ENCODE measurements at places on chromosomes 16 and 17.

GRCh38 chr16:79563921-79564320, 36.6 kb downstream of the MAF start:
- DNase-seq, result no peak

DNA sequence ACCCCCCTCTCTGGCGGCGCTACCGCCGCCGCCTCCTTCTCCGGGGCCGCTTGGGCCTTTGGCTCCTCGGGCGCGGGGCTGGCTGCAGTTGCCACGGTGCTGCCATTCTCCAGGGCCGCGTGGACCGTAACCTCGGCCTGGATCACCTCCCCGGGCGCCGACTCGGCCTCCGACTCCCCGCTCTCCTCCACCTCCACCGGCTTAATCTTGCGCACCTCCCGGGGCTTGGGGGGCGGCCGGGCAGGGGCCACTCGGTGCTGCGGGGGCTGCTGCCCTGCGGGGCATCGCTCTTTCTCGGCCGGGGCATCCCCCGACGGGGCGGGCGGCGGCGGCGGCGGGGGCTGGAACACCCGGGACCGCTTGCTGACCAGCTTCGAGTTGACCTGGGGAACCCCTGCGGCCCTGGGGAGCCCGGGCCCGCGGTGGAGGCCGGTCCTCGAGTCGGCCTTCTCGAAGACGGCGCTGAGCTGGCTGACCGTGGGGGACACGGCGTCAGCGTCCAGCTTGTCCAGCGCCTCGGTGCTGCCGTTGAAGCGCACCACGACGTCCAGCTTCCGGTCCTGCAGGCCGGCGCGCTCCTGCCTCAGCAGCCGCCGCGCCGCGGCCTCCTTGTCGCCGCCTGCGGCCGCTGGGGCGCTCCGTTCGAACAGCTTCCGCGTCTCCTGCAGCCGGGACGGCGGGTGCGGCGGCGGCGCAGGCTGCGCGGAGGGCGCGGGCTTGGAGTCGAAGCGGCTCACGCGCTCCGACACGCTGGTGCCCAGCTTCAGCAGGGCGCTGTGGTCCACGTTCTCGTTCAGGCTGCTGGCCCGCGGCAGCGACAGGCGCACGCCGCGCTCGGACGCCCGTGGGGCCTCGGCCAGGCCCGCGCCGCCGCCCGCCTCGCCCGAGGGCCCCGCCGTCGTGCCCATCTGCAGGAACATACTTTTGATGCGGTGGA, 792 bp downstream of the PPP1R9B start:
- DNase-seq, result no peak

- no peak for DNase-seq
Observed at GRCh38 chr17:17445925-17446665, 30.7 kb upstream of the MED9 start.

- DNase-seq, result no peak
Observed at GRCh38 chr17:80117491-80118401, 16.4 kb downstream of the GAA start.

DNA sequence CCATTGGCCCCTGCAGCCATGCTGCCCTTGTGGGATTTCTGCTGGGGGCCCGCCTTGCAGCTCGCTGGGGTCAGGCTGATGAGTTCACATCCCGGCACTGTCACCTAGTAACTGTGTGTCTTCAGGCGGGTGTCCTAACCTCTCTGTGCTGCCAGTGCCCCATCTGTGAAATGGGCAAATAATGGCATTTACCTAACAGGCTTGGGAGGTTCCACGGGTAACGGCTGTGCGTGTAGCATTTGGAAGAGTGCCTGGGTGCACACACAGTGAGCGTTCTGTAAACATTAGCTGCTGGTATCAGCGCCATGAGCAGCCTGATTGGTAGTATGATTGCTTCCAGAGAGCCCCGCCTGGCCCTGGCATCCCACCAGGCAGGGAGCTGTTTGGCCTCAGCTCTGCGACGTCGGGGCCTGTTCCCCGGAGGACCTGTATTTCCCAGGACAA, 167.3 kb upstream of the GSE1 start:
- no peak for DNase-seq

GRCh38 chr17:56847106-56847505, 13.2 kb downstream of the DGKE start:
- no peak for DNase-seq

- DNase-seq, result no peak
Observed at GRCh38 chr17:81440511-81441244, 45.4 kb downstream of the BAHCC1 start.

DNA sequence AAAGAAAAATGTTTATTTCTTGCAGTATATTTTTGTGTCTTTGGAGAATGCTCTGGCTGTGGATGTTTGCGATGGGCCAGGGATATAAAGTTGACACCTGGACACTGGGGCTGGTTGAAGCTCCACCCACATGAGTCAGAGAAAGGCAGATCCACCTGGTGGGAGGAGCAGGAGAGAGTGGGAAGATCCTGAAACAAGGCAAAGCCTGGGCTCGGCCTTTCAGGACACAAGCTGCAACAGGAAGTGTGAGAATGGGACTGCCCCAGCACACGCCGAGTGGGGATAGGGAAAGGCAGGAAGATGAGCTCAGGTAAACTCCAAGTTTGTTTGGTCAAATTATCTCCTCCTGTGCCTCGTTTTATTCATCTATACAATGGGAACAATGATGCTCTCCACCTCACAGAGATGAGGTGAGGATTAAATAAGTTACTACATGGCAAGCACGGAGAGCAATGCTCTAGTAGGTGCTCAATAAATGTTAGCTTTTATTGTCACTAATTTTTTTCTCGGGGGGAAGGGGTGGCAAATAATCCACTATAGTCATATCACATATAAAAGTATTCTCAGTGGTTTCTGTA, 21.4 kb upstream of the PITPNM3 start:
- no peak for DNase-seq

- no peak for DNase-seq
Observed at GRCh38 chr17:38425031-38425430, 3.2 kb upstream of the ARHGAP23 start.

DNA sequence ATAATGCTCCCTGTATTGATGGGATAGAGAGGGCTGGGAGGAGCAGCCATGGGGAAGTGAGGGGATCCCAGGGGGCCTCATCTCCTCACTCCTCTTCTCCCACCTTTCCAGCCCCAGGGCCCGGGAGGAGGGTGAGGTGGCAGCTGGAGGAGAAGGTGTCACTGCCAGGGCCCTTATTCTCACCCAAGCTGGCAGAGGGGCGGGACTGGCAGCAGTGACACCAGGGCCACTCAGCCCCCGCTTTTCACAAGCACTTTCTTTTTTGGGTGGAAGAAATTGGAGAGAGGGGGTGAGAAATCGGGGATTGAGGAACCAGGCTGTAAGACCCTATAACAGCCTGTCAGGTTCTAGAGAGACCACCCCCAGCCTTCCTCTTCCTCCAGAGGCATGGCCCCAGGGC, 2.4 kb upstream of the TBX21 start:
- no peak for DNase-seq

- DNase-seq, result no peak
Observed at GRCh38 chr17:76085731-76086366, 6.9 kb downstream of the ZACN start.

GRCh38 chr16:15593235-15593634, 49.7 kb downstream of the MARF1 start:
- DNase-seq, result no peak

DNA sequence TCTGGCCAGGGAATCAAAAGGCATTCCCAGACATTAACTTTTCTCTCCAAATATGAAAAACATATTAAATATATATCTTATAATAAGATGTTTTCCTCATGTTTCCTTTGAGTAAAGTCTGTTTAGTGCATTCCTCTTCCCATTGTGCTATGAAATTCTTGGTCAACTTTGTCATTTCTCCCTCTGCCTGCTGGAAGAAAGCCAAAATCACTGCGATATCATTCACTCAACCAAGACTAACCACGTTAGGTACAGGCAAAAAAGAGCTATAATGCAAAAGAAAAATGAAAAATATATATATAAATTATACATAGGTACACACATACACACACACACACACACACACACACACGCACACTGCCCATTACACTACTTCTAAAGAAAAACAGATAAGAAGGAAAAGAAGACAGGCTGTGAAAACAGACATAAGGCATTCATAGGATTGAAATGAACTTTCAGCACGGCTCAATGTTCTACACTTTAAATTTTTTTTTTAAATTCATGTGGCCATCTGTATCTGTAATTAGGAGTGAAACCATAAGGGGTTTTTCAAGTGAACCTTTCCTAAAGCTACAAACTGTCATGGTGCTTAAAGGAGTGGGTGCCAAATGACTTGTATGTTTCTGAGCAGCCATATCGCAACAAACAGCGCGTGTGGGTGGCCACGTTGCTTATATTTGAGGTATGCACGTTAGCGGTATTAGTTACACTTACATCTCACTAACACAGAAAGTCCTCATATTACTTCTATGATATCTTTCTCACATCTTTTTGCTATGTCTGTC, 71.6 kb upstream of the PSMD7 start:
- DNase-seq, result no peak

GRCh38 chr16:57032931-57033330, 43.6 kb downstream of the NLRC5 start:
- no peak for DNase-seq

DNA sequence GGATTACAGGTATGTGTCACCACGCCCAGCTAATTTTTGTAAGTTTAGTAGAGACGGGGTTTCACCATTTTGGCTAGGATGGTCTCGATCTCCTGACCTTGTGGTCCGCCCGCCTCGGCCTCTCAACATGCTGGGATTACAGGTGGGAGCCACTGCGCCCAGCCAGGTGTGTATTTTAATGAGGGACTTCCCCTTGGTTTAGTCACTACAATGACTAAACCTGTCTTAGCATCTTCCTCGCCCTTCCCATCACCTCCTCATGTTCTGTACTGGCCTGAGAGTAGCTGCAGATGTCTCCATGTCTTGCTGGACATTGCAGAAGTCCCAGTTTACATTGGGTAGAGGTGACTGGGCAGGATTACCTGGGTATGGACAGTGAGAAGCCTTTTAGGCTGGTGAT, 9.6 kb downstream of the SLC7A6 start:
- no peak for DNase-seq

DNA sequence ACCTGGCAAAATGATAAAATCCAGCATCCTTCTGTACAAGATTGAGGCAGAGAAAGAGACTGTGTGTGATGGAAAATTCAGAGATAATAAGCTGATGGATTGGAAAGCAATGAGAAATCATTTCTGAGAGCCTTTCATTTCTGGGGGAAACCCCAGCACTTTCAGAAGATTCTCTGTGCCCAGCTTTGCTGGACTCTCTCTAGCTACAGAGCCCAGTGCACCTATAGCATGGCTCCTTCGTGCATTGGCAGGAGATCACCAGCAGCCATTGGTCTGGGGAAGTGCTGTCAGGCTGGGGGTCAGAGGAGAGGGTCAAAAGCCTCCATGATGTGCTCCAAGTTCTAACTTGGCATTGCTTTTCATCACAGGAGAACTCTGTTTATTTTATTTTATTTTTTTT, 259.9 kb downstream of the SOX9 start:
- no peak for DNase-seq

GRCh38 chr16:4426021-4426684, 485 bp downstream of the DNAJA3 start:
- DNase-seq, result peak; percentile 75

GRCh38 chr16:68902003-68902968, 59.0 kb downstream of the TANGO6 start:
- peak; percentile 0 for DNase-seq

GRCh38 chr17:6561446-6561845, 5.1 kb upstream of the PITPNM3 start:
- no peak for DNase-seq

DNA sequence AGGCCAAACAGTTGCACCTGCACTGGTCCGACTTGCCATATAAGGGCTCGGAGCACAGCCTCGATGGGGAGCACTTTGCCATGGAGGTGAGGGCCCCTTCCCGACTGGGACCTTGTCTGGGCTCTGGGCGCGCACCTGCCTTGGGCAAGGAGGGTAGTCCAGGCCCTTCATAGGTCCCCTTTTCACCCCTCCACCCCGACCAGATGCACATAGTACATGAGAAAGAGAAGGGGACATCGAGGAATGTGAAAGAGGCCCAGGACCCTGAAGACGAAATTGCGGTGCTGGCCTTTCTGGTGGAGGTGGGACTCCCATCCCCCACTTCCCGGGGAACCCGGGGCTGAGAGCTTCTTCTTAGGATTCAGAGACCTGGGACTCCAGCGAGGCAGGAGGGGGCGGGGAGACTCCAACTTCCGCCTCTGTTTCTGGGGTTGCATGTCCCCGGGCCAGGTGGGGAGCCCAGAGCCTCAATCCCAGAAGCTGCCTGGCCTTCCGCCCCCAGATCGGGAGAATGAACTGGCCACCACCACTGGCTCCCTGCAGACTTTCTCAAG, 7.8 kb downstream of the CA4 start:
- no peak for DNase-seq

DNA sequence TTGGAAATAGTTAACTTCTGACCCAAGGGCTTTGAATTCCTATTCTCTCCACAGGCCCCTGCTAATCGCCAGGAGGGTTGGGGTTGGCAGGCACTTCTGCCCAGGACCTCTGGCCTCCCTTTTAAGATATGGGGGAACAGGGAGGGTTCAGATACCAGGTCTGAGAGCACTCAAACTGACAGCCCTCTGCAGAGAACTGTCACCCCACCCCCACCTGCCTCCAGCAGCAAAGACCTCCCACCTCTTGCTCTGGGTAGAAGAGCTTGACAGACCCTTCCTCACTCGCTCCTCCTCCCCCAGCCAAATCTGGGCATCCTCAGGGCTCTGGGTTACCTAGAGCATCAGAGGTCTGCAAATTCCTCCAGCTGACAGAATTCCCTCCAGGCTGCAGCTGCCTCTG, 11.6 kb downstream of the CDH3 start:
- DNase-seq, result no peak

- no peak for DNase-seq
Observed at GRCh38 chr16:4654011-4654963, 29.7 kb downstream of the MGRN1 start.

- no peak for DNase-seq
Observed at GRCh38 chr16:67964477-67965131, 3.8 kb downstream of the SLC12A4 start.

GRCh38 chr17:36978810-36979564, 30.2 kb downstream of the AATF start:
- DNase-seq, result no peak

DNA sequence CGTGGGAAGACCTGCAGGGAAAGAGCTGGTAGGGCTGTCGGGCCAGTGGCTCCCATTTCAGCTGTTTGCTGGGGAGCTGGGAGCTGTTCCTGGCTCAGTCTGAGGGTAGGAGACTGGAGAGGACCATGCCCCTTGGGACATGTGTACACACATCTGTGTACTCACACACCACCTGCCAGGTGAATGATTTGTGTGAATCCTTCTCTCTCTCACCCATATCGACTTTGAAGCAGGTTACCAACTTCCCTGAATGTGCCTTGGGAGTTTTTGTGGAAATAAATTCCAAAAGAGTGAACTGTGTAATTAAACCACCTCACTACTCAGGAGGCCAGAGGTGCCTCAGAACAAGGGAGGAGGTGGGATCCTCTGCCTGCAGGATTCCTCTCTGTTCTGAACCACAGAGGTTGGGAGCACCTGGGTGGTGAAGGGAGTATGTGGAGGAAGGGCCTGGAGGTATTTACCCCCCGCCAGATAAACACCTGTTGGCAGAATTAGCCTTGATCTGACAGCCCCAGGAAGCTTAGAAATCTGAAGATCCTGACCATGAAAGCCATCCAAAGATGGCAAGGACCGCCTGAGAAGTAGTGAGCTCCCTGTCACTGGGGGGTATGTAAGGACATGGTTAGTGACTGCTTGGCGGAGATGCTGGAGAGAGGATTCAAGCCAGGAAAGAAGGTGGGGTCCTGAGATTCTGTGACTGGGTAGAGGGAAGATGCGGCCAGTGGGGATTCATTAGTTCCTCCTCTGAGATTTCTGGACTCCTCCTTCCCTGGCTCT, 3.3 kb downstream of the ABCC3 start:
- DNase-seq, result no peak

Measured in C1 segment of cervical spinal cord (tissue), 14 donors.